ENCODE measurements at places on chromosomes 5 and 9. TPM values are rescaled to one million over a fixed set of nuclear protein-coding genes. Genes with fewer than 3 reads are reported as not detected.

DNA sequence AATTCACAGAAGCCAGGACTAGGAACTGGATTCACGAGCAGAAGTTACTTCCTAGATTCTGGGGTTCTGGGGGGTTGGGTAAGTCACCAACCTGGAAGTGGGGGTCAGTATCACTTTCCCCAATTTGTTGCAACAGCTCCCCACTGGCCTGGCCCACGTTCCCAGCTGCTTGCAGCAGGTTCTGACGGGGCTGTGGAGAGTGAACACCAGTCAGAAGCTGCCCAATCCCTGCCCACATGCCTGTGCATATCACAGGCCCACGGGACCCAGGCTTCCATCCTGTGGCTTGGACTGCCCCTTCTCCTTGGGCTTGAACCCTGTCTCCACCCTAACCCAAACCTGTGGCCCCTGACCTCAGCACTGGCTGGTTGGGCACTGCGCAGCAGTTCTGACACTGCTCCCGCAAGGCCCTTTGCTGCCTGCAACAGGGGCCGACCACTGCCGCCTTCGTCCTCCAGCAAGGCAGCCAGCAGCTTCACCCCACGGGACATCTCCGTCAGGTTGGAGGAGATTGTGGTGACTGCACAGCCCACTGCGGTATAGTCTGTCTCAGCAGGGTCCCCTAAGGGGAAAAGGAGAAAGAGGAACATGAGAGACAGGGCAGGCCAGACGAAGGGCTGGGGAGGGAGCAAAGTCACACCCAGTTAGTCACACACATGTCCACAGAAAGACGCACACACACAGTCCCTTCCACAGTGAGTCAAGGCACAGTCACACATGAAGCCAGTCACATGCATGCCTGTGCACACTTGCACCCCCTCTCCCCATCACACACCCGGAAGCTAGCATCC lies 13.1 kb downstream of the TLN1 start:
- peak overlapping the region; percentile 71 for H3K27ac ChIP-seq
- H3K4me3 ChIP-seq, result no peak overlapping the region
- DNase-seq, result no peak
- peaks cover 23% of the 10 kb centered on the region for H3K36me3 ChIP-seq
- peaks cover 8% of the 10 kb centered on the region for H3K4me1 ChIP-seq
- H3K27me3 ChIP-seq, result no peaks in the 10 kb centered on the region

DNA sequence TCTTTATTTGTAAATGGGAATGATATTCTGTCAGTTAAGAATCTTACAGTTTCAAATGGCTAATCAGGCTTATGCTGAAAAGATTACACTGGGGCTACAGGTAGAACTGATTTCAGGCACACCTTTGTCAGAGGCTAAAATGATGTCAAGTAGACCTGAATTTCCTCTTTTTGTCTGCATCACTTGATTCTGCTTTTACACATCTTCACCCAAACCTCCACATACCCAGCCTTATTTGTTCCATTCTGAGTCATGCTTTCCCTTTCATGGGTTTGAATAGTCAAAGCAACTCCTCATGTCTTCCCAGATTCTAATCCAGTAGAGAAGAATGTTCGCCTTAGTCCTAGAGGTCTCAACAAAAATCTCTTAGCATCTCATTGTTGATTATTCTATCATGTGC lies 156.4 kb downstream of the CWC27 start:
- no peak overlapping the region for H3K4me3 ChIP-seq
- H3K4me1 ChIP-seq, result peaks cover 11% of the 10 kb centered on the region
- DNase-seq, result no peak
- H3K27me3 ChIP-seq, result no peaks in the 10 kb centered on the region
- H3K36me3 ChIP-seq, result peaks cover 9% of the 10 kb centered on the region

DNA sequence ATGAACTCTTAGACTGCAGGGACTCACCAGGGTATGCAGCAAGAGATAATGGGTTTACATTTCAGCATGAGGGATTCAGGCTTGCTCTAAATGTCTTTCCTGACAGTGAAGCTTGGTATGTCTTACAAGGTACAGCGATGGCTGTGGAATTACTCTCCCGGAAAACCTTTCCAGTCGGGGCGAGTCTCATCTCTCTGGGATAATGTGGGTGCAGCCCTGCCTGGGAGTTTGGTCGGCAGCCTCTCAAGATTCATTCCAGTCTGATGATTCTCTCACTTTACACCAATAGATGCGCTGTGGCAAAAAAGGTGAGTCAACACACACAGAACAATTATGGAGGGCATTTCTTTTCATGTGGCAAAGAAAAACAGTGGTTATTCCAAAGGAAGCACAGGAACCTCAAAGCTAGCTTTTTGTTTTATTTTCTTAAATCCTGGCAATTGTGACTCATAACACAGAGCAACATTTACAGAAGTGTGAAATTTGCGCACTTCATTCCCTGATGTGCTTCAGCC lies 190.3 kb downstream of the DCP2 start:
- no peaks in the 10 kb centered on the region for H3K36me3 ChIP-seq
- H3K27ac ChIP-seq, result no peak overlapping the region
- peaks cover 11% of the 10 kb centered on the region for H3K27me3 ChIP-seq

GRCh38 chr9:89352451-89352850 lies 34.2 kb downstream of the SECISBP2 start:
- DNase-seq, result no peak
- peak overlapping the region; percentile 89 for H3K27ac ChIP-seq
- H3K36me3 ChIP-seq, result peaks cover 7% of the 10 kb centered on the region
- H3K4me1 ChIP-seq, result peaks cover 32% of the 10 kb centered on the region

- no peak overlapping the region for H3K27ac ChIP-seq
- no peak overlapping the region for H3K4me3 ChIP-seq
- DNase-seq, result no peak
- no peaks in the 10 kb centered on the region for H3K4me1 ChIP-seq
Measured at GRCh38 chr5:38724301-38725030, 121.3 kb upstream of the OSMR start.

- DNase-seq, result no peak
- no peaks in the 10 kb centered on the region for H3K4me1 ChIP-seq
- H3K27ac ChIP-seq, result no peak overlapping the region
- H3K27me3 ChIP-seq, result no peaks in the 10 kb centered on the region
- H3K36me3 ChIP-seq, result no peaks in the 10 kb centered on the region
Measured at GRCh38 chr9:98429613-98430012, 174.2 kb upstream of the TBC1D2 start.

GRCh38 chr5:167104351-167104750 lies 1187.1 kb upstream of the WWC1 start:
- no peak for DNase-seq
- no peaks in the 10 kb centered on the region for H3K36me3 ChIP-seq
- no peaks in the 10 kb centered on the region for H3K27me3 ChIP-seq
- no peak overlapping the region for H3K4me3 ChIP-seq
- H3K4me1 ChIP-seq, result no peaks in the 10 kb centered on the region
- no peak overlapping the region for H3K27ac ChIP-seq

DNA sequence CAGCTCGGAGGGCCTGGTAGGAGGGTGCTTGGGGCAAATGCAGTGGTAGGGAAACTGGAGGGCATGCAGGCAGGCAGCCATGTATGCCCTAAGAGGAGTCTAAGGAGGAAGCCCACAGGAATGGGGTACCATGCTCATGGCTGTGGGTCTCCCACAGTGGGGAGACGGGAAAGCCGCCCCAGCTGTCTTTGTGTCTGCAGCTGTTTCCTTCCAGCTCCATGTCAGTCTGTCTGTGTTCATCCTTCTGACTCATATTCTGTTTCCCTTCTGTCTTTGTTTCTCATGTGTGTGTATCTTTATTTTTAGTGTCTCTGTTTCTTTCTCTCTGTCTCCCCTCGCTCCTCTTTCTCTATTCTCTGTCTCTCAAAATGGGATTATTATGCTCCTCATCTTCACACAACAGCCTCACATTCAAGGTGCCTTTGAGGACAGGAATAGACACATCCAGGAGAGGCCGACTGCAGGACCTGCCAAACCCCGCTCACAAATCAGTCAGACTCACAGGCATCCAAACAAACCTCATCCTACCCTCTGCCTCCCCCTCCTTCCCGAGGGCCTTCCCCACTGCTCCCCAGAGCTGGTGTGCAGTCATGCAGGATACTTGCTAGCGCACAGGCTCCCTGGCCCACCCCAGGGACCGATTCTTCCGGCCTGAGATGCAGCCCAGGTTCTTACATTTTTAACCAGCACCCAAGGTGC lies 68.4 kb upstream of the RARS1 start:
- H3K4me1 ChIP-seq, result peaks cover 3% of the 10 kb centered on the region
- H3K4me3 ChIP-seq, result no peak overlapping the region
- H3K27me3 ChIP-seq, result no peaks in the 10 kb centered on the region

GRCh38 chr9:81543695-81544094 lies 145.7 kb downstream of the TLE1 start:
- no peaks in the 10 kb centered on the region for H3K27me3 ChIP-seq
- no peaks in the 10 kb centered on the region for H3K4me1 ChIP-seq
- no peak overlapping the region for H3K4me3 ChIP-seq
- no peak for DNase-seq
- H3K27ac ChIP-seq, result no peak overlapping the region

- no peak overlapping the region for H3K4me3 ChIP-seq
- DNase-seq, result no peak
- no peaks in the 10 kb centered on the region for H3K4me1 ChIP-seq
- H3K27me3 ChIP-seq, result no peaks in the 10 kb centered on the region
- H3K36me3 ChIP-seq, result no peaks in the 10 kb centered on the region
Measured at GRCh38 chr5:121550989-121551388, 300.7 kb upstream of the FTMT start.

DNA sequence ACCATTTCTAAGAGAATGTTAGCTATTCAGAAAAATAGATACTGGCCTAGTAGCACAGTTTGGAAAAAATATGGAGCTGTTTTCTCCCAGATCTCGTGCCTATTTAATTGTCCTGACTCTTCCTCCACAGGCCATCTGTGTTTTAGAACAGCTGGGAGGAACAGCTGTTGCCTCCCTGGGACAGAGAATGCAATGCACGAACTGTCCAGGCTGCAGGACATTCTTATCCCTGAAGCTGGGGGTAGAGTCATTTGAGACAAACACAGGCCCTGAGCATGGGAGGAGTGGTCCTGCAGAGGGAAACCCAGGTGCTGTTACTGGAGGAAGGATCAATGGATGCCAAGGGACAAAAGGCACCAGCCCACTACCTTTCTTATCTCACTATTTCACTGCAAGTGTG lies 20.9 kb upstream of the SPARC start:
- H3K36me3 ChIP-seq, result peaks cover 2% of the 10 kb centered on the region
- H3K4me3 ChIP-seq, result no peak overlapping the region
- peaks cover 13% of the 10 kb centered on the region for H3K27me3 ChIP-seq
- H3K27ac ChIP-seq, result no peak overlapping the region

- peaks cover 7% of the 10 kb centered on the region for H3K4me1 ChIP-seq
- peaks cover 43% of the 10 kb centered on the region for H3K27me3 ChIP-seq
- H3K4me3 ChIP-seq, result no peak overlapping the region
- H3K27ac ChIP-seq, result no peak overlapping the region
- peaks cover 15% of the 10 kb centered on the region for H3K36me3 ChIP-seq
Measured at GRCh38 chr9:19030899-19031298, 2.1 kb downstream of the SAXO1 start.

PPWD1 gene
- 79.7 TPM for total RNA-seq

FBXO10 gene
- total RNA-seq, result 6.6 TPM

CTXN3 gene
- total RNA-seq, result not detected

RNF208 gene
- 5.3 TPM for total RNA-seq

SLC4A9 gene
- not detected for total RNA-seq

DCAF12 gene
- total RNA-seq, result 14.8 TPM

SPINK5 gene
- not detected for total RNA-seq
